ENCODE measurements at places on chromosomes 1 and 21.

GRCh38 chr1:204307334-204307883, 52.3 kb downstream of the PLEKHA6 start:
- no peak for DNase-seq

DNA sequence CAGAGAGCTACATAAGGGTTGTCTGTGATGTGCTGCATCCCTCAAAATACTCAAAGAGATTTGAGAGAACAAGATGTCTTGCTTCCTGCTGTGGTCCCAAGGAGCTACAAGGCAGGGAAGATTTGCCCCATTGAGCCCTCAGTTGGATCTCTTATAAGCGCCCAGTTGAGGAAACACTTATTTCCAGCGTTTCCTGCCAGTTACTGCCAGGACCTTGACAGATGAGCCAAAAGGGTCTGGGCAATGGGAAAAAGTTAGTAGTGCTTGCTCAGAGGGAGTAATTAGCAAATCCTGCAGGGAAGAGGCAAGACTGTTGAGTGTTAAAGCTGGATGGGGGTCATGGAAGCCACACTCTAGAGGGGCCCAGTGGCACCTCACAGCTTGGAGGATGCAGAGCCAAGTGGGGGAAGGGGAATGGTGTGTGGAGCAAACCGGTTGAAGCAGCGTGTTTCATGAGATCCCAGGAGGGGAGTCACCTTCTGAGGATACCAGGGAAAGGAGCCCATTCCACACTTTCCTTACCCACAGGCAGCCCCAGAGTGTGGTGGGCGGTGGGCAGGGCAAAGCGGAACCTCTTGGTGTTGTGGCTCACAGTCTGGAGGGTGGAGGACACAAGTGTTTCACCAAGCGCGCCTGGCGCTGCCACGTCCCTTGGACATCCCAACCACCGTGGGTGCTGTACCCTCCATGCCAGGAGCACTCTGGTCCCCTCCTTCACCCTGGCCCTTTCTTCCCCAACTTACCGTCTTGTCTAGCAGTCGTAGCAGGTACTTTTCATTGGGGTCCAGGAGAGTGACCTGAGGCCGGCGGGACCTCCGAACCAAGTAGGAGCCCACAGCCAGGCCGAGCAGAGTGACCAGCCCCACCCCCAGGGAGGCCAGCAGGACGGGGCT, 805 bp downstream of the CYB5R1 start:
- no peak for DNase-seq

DNA sequence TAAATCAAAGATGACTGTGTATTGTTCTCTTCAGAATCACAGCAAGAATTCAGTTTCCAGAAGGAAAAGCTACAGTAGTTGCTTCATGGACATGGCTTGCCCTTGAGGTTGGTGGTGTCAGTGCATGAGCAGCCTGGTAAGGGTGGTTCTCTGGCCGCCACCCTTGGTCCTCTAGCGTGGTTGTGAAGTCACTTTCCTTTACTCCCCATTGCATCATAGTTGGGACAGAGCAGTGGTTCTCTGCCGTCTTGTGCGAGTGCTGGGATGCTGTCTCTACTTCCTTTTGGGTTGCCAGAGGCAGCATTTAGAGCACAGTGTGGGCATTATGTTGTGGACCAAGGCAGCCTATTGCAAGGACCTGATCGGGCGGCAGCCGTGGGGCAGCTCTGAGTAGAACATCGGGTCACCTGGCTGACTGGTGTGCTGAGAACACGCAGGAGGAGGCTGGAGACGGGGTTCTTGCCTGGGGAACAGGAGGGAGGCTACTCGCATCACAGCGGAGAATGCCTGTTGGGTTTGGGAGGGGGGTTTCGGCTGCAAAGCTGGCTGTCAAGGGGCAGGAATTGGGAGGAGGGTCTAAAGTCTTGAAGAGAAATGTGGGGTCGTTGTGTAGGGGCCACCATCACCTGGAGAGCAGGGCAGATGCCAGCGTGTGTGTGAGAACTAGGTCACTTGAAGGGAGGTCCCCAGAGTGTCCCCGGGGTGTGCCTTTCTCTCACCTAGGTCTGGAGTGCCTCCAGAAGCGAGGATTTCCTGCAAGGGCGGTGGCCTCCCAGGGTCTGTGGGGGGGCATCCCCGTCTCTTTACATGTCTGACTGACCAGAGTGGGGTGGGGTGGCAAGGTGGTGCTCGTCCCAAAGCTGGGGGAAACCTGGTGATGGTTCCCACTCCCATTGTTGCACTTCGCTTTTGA, 6.3 kb downstream of the ARF1 start:
- no peak for DNase-seq

DNA sequence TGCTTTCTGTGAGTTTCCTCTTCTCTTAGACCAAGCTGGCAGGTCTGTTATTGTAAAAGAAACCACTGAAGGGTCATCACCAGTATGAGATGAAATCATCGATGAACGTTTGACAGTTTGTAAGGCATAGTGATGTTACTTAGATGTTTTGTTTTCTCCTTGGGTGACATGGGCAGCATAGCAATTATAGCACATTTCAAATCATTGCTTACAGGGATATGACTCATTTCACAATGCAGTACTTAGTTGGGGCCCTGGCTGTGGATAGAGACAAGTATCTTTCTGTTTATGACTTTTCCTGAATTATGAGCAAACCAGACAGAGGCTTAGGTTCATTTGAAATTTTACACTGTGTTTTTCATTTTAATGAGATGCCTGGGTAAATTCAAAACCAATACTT, 313.0 kb downstream of the RWDD3 start:
- no peak for DNase-seq

GRCh38 chr1:143735764-143736461, 235.9 kb downstream of the FAM72C start:
- peak; percentile 36 for DNase-seq

DNA sequence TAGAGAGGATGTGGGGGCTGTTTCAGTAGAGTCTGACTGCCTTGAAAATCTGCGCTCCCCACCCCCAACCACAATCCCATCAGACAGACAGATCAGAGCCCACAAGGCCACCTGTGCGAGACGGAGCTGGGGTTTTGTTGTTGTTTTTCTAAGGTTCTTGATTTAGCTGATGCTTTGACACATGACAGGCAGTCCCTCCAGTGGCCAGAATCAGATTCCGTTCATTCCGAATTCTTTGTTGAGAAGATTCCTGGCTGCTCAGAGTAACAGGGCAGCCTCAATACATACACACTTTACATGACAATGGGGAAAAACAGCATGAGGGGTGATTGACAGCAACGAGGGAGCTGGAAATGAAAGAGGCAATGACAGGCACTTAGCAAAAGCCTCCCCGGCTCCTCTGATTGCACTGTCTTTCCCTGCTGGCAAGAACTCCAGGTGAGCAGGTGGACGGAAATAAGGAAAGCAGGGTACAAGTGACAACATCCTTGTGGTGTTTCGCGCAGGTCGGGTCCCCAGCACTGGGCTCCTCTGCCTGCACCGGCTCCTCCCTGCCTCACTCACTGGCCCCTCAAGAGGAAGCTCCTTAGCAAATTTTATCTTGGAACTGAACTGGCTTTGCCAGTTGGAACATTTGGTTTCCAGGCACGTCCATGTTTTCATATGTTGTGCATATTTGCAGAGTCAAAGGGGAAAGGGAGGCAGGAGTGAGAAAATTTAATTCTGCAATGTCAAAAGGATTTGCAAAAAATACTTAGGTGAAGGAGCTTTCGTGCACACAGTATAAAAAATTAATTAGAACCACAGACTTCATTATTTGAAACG, 148.7 kb downstream of the PGBD5 start:
- DNase-seq, result no peak

Data from M059J (cell line).